ENCODE measurements at places on chromosomes 3 and 15. TPM values are rescaled to one million over a fixed set of nuclear protein-coding genes. Genes with fewer than 3 reads are reported as not detected.

DNA sequence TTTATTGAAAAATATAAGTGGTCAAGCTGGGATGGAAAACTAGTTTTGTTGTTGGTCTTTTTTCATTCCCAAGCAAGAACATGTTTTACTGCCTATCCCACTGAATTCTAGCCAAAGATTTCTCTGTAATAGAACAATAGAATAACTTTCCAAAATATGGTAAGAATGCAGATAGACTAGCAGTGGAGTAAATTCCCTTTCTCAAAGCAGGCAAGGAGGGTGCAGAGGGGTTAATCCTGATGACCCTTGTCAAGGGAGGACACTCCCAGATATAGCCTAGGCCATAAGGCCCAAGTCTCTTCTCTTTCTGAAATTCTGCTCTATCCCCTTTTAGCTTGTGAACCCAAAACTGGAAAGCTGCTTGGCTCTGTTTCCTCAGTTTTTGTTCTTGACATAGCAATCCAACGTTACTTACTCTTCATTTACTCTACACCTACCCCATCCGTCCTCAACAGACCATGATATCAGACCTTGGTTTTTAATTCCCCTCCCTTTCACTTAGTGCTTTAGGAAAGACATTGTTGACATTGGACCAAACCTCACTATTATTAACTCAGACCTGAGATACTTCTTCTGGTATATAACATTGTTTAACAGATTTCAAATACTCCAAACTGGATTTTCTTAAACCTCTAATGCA lies 453.6 kb upstream of the THBS1 start:
- H3K27ac ChIP-seq = no peak overlapping the region
- peaks cover 7% of the 10 kb centered on the region for H3K4me1 ChIP-seq
- H3K36me3 ChIP-seq = no peaks in the 10 kb centered on the region

DNA sequence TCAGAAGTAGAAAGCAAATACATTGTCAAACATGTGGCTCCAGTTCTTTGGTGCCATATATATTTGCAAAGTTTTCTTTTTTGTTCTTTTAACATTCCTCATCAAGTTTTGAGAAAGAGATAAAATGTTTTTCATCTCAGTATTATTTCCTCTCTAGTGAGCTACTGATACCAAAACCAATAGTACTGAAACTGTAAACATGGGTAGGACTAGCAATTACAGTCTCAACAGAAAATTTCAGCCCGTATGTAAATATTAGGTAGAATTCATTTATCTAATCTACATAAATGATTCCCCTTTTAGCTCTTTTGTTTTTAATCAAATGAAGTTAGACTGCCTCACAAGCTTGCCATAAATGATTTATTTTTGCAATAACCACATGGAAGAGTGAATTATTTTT lies 21.4 kb downstream of the SECISBP2L start:
- H3K27ac ChIP-seq = no peak overlapping the region
- no peak for DNase-seq
- H3K4me1 ChIP-seq = no peaks in the 10 kb centered on the region
- no peak overlapping the region for H3K4me3 ChIP-seq

- H3K4me3 ChIP-seq = no peak overlapping the region
- no peaks in the 10 kb centered on the region for H3K27me3 ChIP-seq
- no peaks in the 10 kb centered on the region for H3K4me1 ChIP-seq
- no peak overlapping the region for H3K27ac ChIP-seq
These were observed 271.1 kb downstream of the EBLN2 start for GRCh38 chr3:73332558-73332957.

DNA sequence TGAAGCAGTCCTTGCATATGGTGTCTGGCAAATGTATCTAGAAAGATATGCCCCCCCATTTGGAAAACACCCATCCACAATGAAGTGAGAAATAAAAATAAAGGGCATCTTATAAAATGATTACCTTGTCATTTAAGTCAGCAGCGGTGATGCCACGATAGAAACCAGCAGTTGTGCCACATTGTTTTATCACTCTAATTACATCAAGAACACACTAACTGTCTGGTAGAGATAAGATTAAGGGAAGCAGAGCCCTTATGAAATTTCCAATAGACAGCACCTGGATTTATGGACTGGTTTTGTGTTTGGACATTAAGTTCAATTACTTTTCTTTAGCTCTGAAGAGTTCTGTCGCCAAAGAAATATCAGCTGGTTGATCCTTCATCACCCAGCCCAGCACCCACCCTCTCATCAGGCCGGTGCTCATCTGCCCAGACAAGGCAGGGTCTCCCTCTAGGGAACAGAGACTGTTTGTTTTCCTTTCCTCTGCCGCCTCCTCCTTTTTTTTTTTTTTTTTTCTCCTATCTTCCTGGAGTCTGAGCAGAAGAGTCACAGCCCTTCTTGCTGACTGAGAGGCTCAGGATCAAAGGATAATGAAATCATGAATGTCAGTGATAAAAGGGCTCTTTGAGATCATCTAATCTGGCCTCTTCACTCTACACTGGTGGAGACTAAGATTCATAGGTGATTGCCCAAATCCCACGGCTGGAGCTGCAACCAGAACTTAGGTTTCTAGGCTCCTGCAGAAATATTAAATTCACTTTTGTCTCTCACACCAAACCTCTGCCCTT lies 464.1 kb downstream of the NTRK3 start:
- H3K27me3 ChIP-seq = no peaks in the 10 kb centered on the region
- no peak overlapping the region for H3K27ac ChIP-seq
- no peak for DNase-seq
- H3K4me3 ChIP-seq = no peak overlapping the region
- no peaks in the 10 kb centered on the region for H3K4me1 ChIP-seq
- no peaks in the 10 kb centered on the region for H3K36me3 ChIP-seq

- H3K27ac ChIP-seq = no peak overlapping the region
- no peaks in the 10 kb centered on the region for H3K36me3 ChIP-seq
- no peaks in the 10 kb centered on the region for H3K4me1 ChIP-seq
- H3K27me3 ChIP-seq = no peaks in the 10 kb centered on the region
- DNase-seq = no peak
These were observed 25.5 kb upstream of the B3GNT5 start for GRCh38 chr3:183227586-183227985.

Gene REC114
- not detected for total RNA-seq
